ENCODE measurements at places on chromosomes 2 and 18.
A peak's percentile ranks its signal among the peaks of the same experiment; 100 is the strongest.

- peak; percentile 98 for DNase-seq
Observed at GRCh38 chr18:5527603-5528002, 16.2 kb downstream of the EPB41L3 start.

GRCh38 chr18:23560186-23560585 is 26.1 kb downstream of the NPC1 start:
- no peak for DNase-seq

- peak; percentile 12 for DNase-seq
Observed at GRCh38 chr2:28580078-28580477, 84.2 kb downstream of the PLB1 start.

GRCh38 chr2:237691029-237691907 is 63.9 kb downstream of the LRRFIP1 start:
- no peak for DNase-seq

GRCh38 chr18:44437603-44438002 is 243.1 kb upstream of the SETBP1 start:
- DNase-seq, result no peak

DNA sequence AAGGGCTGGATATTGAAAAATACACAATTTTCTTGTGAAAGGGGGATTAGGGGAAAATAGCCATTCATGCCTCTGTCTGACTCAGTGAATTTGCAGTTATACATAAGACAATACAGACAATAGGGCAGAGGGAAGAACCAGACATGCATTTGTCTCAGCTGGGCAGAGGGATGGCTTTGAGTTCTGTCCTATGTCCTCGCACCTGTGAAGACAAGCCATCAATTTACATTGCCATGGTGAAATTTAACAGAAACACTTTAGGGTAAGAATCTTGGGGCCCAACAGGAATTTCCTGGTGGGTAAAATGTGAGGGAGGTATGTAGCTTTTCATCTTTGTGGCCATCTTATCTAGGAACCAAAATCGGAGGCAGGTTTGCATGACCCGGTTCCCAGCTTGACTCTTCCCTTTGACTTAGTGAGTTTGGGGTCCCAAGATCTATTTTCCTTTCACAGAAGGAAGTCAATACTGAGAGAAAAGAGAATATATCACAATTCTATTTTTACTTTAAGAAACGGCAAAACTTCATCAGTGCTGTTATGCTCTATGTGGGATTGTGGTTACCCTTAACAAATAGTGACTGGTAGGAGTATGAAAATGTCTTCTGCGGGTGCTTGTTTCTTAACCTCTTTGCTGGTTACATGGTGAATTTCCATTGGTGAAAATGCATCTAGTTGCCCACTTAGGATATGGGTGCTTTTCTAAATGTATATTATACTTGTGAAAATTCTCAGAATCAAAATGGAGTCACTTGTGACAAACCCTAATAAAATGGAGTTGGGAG is 221.8 kb downstream of the SPP2 start:
- no peak for DNase-seq

DNA sequence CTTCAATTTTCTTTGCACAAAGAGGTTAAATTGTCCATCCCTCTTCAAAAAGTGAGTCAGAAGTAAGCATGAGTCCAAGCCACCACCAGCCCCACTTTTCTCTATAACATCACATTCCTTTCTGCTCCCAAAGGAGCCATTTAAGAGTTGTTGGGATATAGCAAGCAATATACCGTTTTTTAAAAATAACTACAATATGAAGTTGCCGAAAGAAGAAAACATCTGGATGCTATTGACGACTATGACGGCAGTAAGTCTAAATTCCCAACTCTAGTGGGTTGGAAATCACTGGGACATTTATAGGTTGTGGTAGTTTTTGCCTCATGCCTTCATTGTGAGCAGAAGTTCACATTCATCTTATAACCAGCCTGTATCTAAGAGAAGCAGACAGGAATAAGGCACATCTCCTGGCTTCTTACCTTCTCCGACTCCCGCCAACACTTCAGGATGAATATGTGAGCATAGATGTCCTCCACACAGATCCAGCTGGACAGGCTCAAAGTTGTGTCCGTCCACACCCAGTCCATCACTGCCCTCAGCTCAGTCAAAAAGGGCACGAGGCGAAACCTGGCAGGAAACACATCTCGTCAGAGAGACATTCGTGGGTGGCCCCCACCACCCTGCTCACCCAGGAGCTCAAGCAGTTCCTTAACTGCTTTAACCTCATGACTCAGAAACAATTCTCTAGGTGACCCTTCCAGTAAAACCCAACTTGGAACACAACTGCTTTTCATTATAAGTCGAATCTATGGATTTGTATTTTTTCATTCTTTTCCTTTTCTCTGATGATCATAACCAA is 163.6 kb downstream of the NAPG start:
- no peak for DNase-seq

DNA sequence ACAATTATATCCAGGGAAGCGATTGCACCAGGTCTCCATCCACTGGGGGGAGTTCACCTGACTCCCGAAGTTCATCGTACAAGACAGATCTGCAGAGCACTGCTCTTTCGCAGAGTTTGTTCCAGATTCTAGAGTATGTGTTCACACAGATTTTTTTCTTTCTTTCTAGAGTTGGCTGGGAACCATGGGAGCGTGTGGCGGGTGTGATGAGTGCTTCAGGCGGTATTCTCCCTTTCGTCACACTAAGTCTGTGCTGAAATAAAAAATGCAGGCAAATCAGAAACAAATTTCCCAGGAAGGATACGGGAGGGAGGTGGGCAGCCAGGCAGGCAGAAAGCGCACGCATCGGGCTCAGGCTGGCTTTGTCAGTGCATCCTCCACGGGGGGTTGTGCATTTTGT is 129.8 kb upstream of the SOX11 start:
- no peak for DNase-seq

DNA sequence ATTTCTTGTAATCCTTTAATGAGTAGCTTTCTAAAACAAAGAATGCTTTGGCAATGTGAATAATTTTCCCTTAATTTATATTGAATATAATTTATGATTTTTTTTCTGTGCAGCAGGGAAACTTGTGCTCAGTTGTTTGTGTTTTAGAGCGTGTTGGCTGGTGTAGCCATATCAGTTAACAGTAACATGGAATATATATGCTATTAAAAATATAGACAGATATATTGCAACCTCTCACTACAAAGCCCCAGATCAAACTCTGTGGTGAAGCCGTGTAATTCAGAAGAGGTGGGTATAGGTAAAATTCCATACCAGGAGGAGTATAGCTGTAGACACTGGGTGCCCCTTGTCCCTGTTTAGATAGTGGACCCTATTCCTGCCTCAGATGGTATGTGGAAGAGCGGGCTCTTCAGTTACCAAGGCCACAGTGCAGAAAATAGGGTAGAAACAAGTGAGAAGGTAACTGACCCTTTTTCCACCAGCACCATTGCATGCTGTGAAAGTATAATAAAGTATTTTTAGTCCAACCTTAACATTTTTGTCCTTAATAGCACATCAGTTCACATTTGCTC is 18.1 kb upstream of the RASGRP3 start:
- DNase-seq, result no peak

DNA sequence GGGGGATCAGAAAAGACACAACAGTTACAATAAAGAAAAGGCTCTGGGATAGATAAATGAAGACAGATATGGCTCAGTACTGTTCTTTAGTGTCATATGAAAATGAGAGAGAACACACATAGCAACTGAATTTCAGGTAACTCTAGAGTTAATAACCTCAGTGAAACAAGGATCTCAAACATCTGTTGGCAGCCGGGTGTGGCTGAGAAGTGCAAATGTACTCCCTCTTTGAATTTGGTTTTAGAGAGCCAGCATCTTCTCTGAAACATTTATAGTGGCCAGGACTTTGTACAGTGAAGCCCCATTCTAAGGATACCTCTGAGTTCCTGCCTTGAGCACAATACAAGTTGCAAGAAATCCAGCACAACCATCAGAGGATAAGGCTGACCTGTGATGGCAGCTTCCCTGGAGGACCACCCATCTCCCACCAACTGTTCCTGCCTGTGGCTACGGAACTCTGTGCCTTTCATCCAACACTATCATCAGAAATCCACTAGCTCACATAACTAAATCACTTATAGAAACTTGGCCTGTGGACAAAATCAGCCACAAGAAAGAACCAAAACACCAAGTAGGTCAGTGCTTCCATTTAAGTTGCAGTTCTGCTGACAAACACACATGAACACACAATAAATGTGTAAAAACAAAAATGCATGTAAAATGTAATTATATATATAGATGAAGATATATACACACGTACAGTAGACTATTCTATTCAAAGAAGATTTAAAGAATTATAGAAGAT is 37.3 kb upstream of the PEX13 start:
- DNase-seq, result no peak

DNA sequence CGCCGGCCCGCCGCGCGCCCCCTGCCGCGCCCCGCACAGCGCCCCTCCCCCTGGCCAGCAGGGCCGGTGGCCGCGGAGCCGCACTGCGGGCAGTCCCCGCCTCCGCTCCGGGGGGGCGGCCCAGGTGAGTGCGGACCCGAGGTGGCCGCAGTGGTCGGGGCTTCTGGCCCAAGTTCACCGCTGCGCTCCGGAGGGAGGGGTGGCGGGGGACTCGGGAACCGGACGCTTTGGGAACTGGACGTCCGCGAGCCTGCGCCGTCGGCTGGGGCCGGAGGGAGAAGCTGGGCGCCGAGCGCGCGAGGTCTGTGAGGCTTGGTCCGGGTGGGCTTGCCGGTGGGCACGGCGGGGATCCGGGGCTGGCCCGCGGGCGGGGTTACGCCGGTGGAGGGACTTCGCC is 591 bp upstream of the LDLRAD4 start:
- DNase-seq, result peak; percentile 8

DNA sequence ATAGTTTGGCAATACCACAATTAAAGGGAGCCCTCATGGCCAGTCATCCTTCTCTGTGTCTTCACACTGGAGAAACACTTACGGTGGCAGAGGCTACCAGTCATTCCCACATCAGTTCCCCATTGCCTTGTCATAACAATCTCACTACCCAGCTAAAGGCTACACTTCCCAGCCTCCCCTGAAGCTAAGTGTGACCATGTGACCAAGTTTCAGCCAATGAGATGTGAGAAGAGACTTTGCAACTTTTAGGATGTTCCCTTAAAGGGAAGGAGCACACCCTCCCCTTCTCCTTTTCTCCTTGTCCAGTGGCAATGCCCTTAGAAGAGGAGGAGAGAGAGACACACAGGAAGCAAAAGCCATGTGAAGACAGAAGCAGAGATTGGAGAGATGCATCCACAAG is 89.0 kb upstream of the RAB12 start:
- DNase-seq, result no peak

- no peak for DNase-seq
Observed at GRCh38 chr2:168692132-168692744, 110.2 kb upstream of the NOSTRIN start.

DNA sequence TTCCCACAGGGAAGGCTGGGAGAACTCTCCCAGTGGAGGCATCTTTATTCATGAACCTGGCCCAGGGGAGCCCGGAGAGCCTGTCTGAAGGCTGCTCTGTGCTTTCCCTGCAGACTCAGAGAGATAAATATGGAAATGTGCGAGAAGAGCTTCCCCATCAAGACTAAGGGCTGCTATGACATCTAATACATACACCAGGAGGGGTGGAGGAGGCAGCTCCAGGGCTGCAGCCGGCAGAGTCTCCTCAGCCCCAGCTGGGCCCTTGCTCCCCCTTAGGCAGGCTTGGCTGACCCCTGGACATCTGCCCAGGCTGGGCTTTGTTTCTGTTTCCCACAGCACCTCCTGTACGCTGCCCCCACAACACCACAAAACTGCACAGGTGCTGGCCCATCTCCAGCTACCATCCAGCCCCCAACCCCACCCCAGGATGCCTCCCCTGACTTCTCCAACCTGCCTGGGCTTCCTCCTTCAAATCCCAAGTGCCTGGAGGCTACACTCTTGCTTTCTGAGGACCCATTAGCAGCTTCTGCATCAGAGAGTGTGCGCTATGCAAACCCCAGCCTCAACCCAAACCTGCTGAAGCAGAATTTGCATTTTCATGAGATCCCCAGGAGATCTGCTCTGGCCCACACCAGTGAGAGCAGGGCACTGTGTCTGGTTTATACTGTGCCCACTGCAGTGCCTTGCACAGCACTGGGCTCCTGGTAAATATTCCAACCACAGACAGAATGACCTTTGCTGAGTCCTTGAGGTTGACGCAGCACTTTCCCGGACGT is 96.8 kb downstream of the VSNL1 start:
- no peak for DNase-seq

DNA sequence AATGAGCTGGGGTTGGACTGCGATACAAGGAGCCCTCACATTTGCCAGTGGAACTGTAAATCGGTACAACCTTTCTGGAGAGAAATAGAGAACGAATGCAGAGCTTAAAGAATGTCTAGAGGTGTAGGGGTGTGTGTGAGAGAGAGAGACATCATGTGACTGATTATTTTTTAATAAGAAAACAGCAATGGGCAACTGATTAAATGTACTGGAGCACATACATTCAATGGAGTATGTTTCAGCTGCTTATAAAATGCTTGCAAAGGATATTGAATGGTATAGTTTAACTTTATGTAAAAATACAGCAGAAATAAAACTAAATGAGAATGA is 391 bp upstream of the TMEM17 start:
- DNase-seq, result no peak

GRCh38 chr2:62895632-62896009 is 155.0 kb upstream of the OTX1 start:
- DNase-seq, result peak; percentile 72

DNA sequence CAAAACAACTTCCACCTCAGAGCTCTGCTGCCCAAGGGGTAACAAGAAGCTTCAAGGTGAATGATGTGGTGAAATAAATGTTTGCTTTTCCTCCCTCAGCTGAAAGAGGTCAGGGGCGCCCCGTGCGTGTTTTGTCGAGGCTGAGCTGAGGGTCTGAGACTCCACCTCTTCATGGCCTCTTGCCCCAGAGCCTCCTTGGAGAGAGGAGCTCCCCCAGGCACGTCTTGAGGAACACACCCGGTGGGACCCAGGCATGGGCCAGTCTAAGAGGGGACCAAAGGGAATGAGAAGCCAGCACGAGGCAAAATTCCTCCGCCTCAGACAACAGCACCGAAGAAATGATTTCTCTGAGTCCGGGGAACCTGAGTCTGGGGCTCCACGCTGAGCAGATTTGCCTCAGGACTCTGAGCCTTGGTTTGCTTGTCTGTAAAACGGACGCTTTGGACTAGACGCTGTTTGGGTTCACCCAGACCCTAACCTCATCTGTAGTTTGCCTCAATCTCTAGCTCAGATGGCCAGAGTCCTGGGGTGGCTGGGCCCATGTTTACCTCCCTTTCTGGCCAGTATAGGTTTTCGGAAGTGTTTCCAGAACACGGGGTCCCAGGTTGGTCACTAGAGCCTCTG is 56.4 kb upstream of the ODC1 start:
- DNase-seq, result no peak

GRCh38 chr18:24989760-24990593 is 362.0 kb downstream of the ZNF521 start:
- no peak for DNase-seq

DNA sequence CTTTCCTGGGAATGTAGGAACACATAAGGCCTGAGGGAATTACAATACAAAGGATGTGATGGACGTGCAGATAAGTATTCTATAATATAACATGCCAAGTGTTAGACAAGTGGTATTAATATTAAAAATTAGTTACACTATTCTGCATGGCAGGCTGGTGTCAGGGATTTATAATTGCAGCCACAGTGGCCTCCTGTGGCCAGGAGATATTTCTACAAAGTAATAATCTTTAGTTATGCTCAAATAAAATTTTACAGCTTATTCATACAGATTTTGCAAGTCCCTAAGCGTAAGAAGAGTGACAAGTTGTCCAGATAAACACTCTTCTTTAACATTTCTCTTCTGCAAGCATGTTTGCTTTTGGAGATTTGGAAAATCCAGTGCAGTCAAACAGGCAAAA is 90.4 kb upstream of the CBLN2 start:
- no peak for DNase-seq

GRCh38 chr2:84957771-84958134 is 13.2 kb upstream of the KCMF1 start:
- DNase-seq, result no peak

- DNase-seq, result no peak
Observed at GRCh38 chr2:215567504-215567903, 131.6 kb upstream of the FN1 start.

Data from adipocyte (in vitro differentiated cells).